Naive thymus-derived CD4-positive, alpha-beta T cell (primary cell): ENCODE measurements at places on chromosomes 11 and 22. TPM values are rescaled to one million over a fixed set of nuclear protein-coding genes. Genes with fewer than 3 reads are reported as not detected.

DNA sequence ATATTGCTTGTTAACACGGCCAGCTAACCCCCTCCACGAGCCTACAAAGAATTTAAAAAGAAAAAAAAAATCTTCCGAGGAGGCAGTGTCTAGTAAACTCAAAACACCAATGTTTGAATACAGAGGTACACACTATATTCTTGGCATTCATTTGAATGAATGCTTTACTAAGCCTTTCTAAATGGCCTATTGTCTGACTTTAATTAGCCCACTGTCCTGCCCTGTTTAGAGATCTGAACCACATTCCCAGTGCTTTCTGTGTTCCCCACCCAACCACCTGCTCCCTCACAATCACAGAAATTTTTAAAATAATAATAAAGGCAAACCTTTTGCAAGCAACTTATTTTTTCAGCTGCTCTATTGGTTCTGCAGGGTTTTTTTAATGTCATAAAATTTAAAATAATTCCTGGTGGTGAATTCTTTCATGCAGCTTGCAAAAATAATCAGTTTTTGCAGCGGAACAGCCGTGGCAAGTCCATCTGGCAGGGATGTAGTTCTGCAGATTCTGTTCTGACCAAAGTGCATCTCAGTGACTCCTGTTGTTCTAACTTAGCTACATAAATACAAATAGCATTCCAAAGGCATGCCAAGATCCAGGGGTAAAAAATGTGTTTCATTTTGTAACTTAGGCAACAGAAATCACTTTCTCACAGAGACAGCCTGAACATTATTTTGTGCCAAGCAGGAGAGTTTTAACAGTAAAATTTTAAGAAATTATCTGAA lies 23.8 kb downstream of the POU2AF2 start:
- H3K36me3 ChIP-seq, result no peaks in the 10 kb centered on the region
- H3K27ac ChIP-seq, result no peak overlapping the region
- H3K4me3 ChIP-seq, result no peak overlapping the region
- DNase-seq, result no peak

GRCh38 chr11:128240546-128240945 lies 346.8 kb downstream of the ETS1 start:
- H3K27ac ChIP-seq, result no peak overlapping the region
- no peak for DNase-seq
- H3K4me3 ChIP-seq, result no peak overlapping the region
- H3K36me3 ChIP-seq, result no peaks in the 10 kb centered on the region
- H3K4me1 ChIP-seq, result no peaks in the 10 kb centered on the region

DNA sequence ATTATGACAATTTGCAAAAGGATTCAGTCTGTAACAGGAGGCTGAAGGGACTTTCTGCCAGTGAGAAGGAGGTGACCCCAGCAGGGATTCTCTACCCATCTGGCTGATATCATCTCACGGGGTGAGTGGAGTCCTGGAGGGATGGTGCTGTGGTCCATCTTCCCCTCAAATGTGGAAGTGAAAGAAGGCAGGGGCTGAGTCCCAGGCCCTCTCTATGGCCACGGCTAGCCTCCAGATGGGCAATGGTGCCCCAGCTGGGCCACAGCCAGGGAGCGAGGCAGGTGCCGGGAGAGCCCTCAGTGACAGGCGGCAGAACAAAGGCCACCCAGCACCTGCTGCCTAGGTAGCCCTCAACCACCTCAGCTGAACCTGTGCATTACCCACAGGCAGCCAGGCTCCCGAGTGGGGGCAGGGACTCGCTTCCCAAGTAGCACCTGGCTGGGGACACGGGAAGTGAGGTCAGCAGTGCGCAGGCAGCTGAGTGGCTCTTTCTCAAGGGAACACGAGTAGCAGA lies 6.7 kb downstream of the NECTIN1 start:
- peaks cover 2% of the 10 kb centered on the region for H3K4me1 ChIP-seq
- no peaks in the 10 kb centered on the region for H3K36me3 ChIP-seq
- no peak for DNase-seq
- H3K4me3 ChIP-seq, result no peak overlapping the region
- no peaks in the 10 kb centered on the region for H3K27me3 ChIP-seq

- no peaks in the 10 kb centered on the region for H3K36me3 ChIP-seq
- no peak overlapping the region for H3K27ac ChIP-seq
- H3K4me3 ChIP-seq, result no peak overlapping the region
- no peak for DNase-seq
- H3K27me3 ChIP-seq, result no peaks in the 10 kb centered on the region
- no peaks in the 10 kb centered on the region for H3K4me1 ChIP-seq
Observed at GRCh38 chr11:36091256-36091811, 147.5 kb downstream of the LDLRAD3 start.

DNA sequence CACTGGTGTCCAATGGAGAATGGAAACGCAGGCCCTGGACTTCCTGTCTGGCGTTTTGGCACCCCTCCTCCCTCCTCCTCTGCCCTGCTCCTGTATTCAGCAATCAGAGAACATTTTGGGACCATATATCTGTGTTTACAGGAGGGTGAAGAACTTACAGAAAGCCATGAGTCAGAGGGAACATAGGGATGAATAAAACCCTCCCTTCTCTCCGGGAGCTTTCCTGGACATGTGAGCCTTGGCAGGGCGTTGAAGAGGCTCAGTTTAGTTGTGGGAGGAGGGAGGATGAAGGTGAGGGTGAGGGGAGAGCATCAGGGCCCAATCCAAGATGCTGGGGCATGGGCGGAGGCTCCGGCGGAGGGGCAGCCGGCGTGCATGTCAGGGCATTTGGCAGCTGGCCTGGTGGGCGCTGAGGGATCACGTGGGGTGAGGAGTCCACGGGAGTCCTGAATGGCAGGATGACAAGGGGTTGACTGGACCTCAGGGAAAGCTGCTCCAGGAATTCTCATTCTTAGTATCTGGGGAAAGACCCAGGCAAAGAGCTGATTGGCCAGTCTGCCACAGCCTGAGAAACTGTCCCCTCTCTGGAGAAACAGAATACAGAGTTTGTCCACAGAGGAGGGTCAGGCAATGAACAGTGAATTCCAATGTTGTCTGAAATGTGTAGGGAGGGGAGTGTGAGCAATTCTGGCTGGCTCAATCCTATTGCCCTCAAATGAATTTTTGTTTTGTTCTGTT lies 28.9 kb downstream of the MICAL2 start:
- H3K27ac ChIP-seq, result no peak overlapping the region
- no peaks in the 10 kb centered on the region for H3K36me3 ChIP-seq
- H3K4me1 ChIP-seq, result peaks cover 2% of the 10 kb centered on the region
- no peaks in the 10 kb centered on the region for H3K27me3 ChIP-seq

DNA sequence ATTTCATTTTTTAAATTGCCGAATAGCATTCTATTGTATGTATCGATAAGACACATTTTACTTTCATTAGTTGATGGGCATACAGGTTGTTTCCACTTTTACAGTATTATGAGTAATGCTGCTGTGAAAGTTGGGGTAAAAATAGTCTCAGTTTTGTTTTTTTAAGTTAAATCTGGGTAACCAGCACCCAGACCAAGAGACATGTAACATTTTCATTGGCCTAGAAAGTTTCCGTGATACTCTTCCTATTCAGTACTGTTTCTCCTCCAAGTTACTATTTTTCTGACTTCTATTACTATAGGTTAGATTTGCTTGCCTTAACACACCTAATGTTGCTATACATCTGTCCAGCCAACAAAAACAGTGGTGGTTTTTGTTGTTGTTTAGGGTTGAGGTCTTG lies 12.3 kb downstream of the IPO7 start:
- no peak overlapping the region for H3K27ac ChIP-seq
- H3K4me3 ChIP-seq, result no peak overlapping the region
- H3K36me3 ChIP-seq, result no peaks in the 10 kb centered on the region
- DNase-seq, result no peak

- no peak overlapping the region for H3K27ac ChIP-seq
- DNase-seq, result no peak
- H3K36me3 ChIP-seq, result no peaks in the 10 kb centered on the region
Observed at GRCh38 chr11:110072930-110073329, 20.3 kb upstream of the ZC3H12C start.

- no peaks in the 10 kb centered on the region for H3K36me3 ChIP-seq
- DNase-seq, result no peak
- H3K27ac ChIP-seq, result no peak overlapping the region
- no peaks in the 10 kb centered on the region for H3K27me3 ChIP-seq
- H3K4me3 ChIP-seq, result no peak overlapping the region
Observed at GRCh38 chr11:102807921-102808320, 10.0 kb upstream of the MMP1 start.

- H3K27me3 ChIP-seq, result no peaks in the 10 kb centered on the region
- peak overlapping the region; percentile 74 for H3K4me3 ChIP-seq
- peak overlapping the region; percentile 97 for H3K27ac ChIP-seq
- peaks cover 36% of the 10 kb centered on the region for H3K4me1 ChIP-seq
Observed at GRCh38 chr11:102318469-102318868, 1.2 kb downstream of the BIRC3 start.

- H3K27me3 ChIP-seq, result no peaks in the 10 kb centered on the region
- H3K36me3 ChIP-seq, result peaks cover 8% of the 10 kb centered on the region
- H3K4me3 ChIP-seq, result no peak overlapping the region
- no peak for DNase-seq
Observed at GRCh38 chr11:93819966-93820695, 30.3 kb downstream of the VSTM5 start.

- no peaks in the 10 kb centered on the region for H3K36me3 ChIP-seq
- no peaks in the 10 kb centered on the region for H3K27me3 ChIP-seq
- no peaks in the 10 kb centered on the region for H3K4me1 ChIP-seq
- no peak for DNase-seq
- no peak overlapping the region for H3K27ac ChIP-seq
Observed at GRCh38 chr11:9787981-9788521, 124.2 kb downstream of the SWAP70 start.

GRCh38 chr22:36738416-36739020 lies 35.0 kb upstream of the CACNG2 start:
- H3K27me3 ChIP-seq, result no peaks in the 10 kb centered on the region
- DNase-seq, result no peak
- no peak overlapping the region for H3K27ac ChIP-seq
- H3K36me3 ChIP-seq, result no peaks in the 10 kb centered on the region
- no peak overlapping the region for H3K4me3 ChIP-seq
- H3K4me1 ChIP-seq, result no peaks in the 10 kb centered on the region

- no peak overlapping the region for H3K27ac ChIP-seq
- no peaks in the 10 kb centered on the region for H3K4me1 ChIP-seq
- H3K36me3 ChIP-seq, result no peaks in the 10 kb centered on the region
- no peaks in the 10 kb centered on the region for H3K27me3 ChIP-seq
- no peak for DNase-seq
- no peak overlapping the region for H3K4me3 ChIP-seq
Observed at GRCh38 chr22:35477911-35478582, 62.6 kb upstream of the RASD2 start.

- H3K27ac ChIP-seq, result no peak overlapping the region
- no peak for DNase-seq
- H3K4me1 ChIP-seq, result no peaks in the 10 kb centered on the region
- H3K27me3 ChIP-seq, result no peaks in the 10 kb centered on the region
Observed at GRCh38 chr11:1437500-1437899, 47.8 kb downstream of the BRSK2 start.

DNA sequence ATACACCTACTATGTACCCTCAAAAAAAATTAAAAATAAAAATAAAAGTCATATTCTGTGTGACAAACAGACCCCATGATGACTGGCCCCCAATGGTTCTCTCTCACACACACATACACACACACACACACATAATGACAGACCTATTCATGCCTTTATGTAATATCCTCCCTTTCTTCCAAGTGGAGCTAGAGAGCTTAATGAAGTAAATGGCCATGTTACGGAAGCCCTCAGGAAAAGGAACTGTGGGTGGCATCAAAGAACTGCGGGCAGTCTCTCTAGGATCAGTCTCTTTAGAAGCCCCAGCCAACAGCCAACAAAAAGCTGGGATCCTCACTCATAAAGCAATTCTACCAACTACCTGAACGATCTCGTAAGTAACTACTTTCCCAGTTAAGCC lies 125.5 kb downstream of the SIK3 start:
- DNase-seq, result no peak
- H3K4me1 ChIP-seq, result no peaks in the 10 kb centered on the region
- H3K4me3 ChIP-seq, result no peak overlapping the region
- H3K27ac ChIP-seq, result no peak overlapping the region
- no peaks in the 10 kb centered on the region for H3K36me3 ChIP-seq

DNA sequence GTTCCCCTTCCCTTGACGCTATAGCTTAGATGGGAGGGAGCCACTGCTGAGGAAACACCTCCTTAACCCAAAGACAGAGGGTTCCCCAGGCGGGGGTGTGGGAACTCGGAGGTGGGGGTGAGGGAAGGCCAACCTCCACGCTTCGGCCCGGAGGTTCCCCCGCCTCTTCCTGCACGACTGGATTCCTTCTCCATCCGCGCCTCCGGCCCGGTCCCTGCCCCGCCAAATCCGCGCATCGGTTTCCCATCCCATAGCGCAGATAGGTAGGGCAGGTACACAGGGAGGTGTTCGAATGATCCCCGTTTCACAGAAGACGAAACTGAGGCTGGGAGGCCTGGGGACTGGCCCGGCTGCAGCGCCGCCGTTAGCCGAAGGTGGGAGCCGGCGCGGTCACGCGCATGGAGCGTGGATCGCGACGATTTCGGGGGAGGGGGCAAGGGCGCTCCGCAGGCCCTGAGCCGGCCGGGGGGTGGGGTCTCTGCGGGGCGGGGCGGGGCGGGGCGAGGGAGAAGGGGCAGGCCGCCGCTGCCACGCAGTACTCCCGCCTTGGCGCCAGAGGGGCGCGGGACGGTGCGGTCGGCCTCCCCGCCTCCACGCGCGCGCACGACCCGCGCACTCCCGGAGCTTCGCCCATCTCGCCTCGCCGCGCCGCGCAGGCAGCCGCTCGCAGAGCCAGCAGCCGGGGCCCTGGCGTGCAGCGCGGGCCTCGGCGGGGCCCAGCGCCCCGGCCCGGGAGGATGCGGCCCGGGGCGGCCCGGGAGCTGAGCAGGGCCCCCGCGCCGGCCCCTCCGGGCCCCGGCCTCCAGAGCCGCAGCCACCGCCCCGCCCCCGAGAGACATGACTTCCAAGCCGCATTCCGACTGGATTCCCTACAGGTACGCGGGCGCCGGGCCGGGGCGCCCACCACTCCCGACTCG lies at the start of gene TUB:
Gene TUB, plus strand, starts transcription at position 538 of the 917 bp plus-strand sequence. Its CDS starts 300 bp downstream, at position 838.
- no peaks in the 10 kb centered on the region for H3K36me3 ChIP-seq
- no peaks in the 10 kb centered on the region for H3K4me1 ChIP-seq
- no peak for DNase-seq
- H3K4me3 ChIP-seq, result no peak within 1 kb of the TSS

GRCh38 chr11:102419181-102419580 lies 33.4 kb downstream of the TMEM123 start:
- no peaks in the 10 kb centered on the region for H3K27me3 ChIP-seq
- H3K4me1 ChIP-seq, result peaks cover 25% of the 10 kb centered on the region
- H3K4me3 ChIP-seq, result no peak overlapping the region
- no peaks in the 10 kb centered on the region for H3K36me3 ChIP-seq

Gene SCGB1D2
- not detected for total RNA-seq

Gene FLRT1
- not detected for total RNA-seq

Gene NXPE4
- not detected for total RNA-seq

Gene CDC42BPG
- 6.9 TPM for total RNA-seq

Gene NNMT
- total RNA-seq, result not detected

Gene PLEKHB1
- total RNA-seq, result 67.7 TPM

Gene BIK
- 1.4 TPM for total RNA-seq

Gene UPB1
- 2.4 TPM for total RNA-seq

Gene OR4D11
- not detected for total RNA-seq

Gene TPBGL
- 0.35 TPM for total RNA-seq

Gene OR51B5
- not detected for total RNA-seq

Gene CCDC86
- 14.9 TPM for total RNA-seq

Gene ART1
- total RNA-seq, result not detected in 2 replicates

Gene SLC22A25
- total RNA-seq, result not detected
